Umbilical cord (tissue), 2 donors: ENCODE measurements at places on chromosomes 5 and 9.
A peak's percentile ranks its signal among the peaks of the same experiment; 100 is the strongest.

DNA sequence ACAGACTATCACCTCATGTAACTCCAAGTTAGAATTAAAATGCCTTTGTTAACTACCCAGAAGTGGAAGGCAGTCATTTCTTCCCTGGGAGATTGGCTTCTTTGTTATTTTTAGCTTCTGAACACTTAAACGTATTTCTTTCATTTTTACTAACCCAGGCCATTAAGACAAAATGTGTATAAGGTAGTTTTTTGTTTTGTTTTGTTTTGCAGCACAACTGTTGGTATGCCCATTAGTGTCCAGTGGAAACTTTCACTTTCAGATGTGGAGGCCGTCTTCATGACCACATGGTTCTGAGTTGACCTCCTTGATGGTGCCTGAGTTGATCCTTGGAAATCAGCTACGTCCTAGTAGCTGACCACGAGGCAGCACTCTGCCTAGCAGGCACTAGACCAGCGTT is 264.6 kb upstream of the ZNF608 start:
- no peak for DNase-seq

- DNase-seq = peak; percentile 37
Observed at GRCh38 chr5:177301503-177302165, 1.9 kb downstream of the RAB24 start.

DNA sequence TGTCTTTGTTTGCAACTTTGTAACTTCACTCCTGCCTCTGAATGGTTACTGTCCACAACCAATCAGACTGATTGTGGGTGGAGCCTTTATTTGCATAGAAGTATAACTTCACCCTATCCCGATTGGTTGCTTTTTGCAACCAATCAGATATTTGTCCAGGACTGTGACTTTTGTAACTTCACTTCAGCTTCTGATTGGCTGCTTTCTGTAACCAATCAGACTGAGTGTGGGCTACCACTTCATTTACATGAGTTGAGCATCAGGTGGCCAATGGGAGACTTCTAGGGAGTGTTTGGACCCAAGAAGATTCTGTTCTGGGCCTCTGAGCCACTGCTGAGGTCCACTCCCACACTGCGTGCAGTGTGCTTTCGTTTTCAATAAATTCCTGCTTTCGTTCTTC is 1810.7 kb upstream of the CDH6 start:
- no peak for DNase-seq

DNA sequence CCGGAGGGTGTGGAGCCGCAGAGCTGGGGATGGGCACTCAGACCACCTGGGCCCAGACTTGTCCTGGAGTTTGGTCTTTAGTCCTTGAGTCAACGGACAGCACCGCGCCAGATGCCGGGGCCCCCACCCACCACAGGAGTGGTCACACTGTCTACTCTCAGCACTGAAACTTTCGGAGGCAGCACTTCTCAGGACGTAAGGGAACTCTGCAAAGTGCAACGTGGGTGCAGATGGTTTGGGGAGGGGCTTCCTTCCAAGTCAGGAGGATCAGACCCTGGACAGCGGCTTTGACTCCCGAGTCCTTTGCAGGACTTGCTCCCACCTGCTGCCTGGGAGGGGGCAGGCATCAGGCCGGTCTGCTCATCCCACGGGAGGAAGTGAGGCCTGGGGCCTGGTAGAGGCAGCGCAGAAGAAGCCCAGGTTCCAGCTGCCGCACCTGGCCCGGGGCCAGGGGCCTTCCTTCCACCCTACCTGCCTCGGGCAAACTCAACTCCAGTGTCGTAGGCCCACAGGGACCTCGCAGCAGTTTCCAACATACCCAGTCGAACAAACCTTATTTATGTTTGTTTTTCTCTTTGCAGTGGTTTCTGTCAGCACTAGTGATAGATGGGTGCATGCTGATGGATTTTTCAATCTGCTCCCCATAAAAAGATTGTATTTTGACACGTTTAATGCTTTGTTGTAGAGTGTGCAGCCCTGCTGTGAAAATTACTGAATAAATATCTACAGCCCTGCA is 149.8 kb upstream of the PPP1R26 start:
- no peak for DNase-seq

DNA sequence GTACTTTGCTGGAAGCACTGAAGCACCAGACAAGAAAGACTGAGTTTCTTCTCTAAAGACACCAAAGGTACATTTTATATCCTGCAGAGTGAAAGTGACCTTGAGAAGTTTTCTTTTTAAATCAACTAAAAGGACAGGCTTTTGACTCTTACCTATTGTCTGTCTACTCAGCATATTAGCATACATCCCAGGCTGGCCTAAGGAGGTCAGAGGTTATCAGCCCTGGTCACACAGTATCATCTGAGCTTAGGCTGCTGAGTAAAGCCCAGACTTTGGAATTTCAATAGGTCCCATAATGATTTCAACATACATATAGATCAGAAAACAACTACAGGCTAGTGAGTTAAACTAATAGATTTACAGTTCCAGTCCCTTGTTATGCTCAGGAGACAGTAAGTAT is 10.1 kb upstream of the CDH9 start:
- no peak for DNase-seq

- DNase-seq = no peak
Observed at GRCh38 chr5:144102361-144102760, 68.1 kb downstream of the YIPF5 start.

DNA sequence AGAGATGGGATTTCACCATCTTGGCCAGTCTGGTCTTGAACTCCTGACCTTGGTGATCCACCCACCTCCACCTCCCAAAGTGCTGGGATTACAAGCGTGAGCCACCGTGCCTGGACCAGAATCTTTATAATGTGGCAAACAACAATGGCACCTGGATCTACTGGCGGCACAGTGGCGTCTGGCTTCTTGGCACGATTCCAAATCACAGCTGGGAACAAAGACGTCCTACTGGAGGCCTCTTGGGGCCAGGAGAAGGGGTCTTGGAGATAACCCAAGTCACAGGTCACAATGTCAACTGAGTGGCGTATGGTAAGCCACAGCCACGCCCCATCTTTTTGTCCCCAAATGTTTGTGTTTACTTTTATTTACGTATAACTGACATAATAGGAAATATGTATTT is 77.8 kb upstream of the RAPGEF1 start:
- DNase-seq = no peak

GRCh38 chr5:123659495-123659894 is 147.5 kb downstream of the CSNK1G3 start:
- DNase-seq = peak; percentile 18

DNA sequence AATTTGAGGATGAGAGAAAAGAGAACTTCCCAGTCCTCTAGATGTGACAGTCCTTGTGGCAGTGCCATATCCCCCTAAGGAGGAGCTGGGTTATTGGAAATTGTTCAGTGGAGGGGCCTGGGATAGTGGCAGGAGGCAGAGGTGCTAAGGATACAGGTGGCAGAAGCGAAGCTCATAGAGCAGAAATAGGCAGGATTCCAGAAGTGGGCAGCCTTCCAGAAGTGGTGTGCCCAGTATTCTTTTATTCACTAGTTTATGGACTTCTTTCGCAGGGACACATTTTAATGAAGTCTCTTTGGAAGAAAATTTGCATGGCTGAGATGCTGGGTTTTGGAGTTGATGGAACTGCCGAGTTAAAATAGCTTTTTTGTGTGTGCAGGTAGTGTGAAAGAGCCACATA is 6.8 kb downstream of the PIK3R1 start:
- no peak for DNase-seq

- DNase-seq = no peak
Observed at GRCh38 chr5:171806976-171807747, 21.5 kb downstream of the SMIM23 start.

GRCh38 chr5:107294211-107294550 is 376.6 kb downstream of the EFNA5 start:
- DNase-seq = no peak

GRCh38 chr9:98864281-98865174 is 57.1 kb downstream of the GALNT12 start:
- peak; percentile 84 for DNase-seq

- DNase-seq = no peak
Observed at GRCh38 chr5:4651806-4652565, 488.1 kb upstream of the ADAMTS16 start.

GRCh38 chr5:155129513-155129880 is 115.9 kb downstream of the KIF4B start:
- DNase-seq = no peak

DNA sequence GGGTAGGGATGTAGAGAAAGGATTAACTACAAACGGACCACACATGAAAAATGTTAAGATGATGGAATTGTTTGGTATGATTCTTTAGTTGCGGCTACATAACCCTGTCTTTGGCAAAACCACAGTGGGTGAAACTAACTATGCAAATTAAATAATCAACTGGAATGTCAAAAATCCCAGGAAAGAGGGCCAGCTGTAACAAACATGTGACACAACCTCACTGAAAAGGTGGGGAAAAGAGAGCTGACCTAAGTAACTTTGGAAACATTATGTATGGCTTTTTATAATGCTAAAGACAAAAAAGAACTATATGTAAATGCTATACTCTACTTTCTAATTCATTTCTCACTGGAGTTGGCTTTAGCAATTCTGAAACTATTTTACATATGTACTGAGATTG is 252.0 kb downstream of the MRPS30 start:
- no peak for DNase-seq

- DNase-seq = no peak
Observed at GRCh38 chr5:488744-489688, 35.2 kb downstream of the SLC9A3 start.

DNA sequence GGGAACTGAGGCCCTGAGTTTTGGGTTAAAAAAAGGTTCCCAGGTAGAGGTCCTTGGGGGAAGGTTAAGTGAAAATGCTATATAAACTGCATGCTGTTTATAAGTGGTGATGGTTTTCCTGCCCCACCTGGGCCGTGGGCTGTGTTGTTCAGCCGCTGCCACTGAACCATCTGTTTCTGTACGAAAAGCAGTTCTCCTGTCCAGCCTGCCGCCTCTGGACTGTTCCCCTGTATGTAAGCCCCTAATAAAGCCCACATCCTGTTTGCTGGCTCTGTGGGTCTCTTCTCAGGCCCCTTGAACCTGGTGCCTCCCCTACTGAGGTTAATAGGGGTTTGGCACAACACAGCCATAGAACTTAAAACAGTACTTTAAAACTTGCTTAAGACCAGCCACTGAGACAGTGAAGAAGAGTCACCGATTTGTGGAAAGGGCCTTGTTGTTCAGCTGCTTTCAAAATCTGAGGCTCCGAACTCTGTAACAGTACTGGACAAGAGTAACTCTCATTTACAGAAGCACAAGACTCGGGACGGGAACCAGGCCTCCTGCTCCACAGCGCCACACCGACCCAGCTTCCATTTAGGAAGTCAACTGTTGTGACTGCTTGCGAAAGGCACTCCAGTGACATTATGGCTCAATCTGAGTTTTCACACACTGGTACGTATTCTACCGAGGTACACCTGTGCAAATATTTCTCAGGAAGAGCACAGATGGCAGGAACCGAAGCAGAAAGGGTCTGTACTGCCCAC is 192.5 kb downstream of the CDK5RAP2 start:
- DNase-seq = no peak
